ENCODE measurements at places on chromosomes 1 and 21. TPM values are rescaled to one million over a fixed set of nuclear protein-coding genes. Genes with fewer than 3 reads are reported as not detected.

GRCh38 chr1:6692956-6693355, 8.7 kb downstream of the DNAJC11 start:
- no peak for DNase-seq

- no peak for DNase-seq
Observed at GRCh38 chr21:42599486-42599885, 53.9 kb upstream of the PDE9A start.

GRCh38 chr1:1907098-1907736, 7.8 kb upstream of the CALML6 start:
- no peak for DNase-seq

DNA sequence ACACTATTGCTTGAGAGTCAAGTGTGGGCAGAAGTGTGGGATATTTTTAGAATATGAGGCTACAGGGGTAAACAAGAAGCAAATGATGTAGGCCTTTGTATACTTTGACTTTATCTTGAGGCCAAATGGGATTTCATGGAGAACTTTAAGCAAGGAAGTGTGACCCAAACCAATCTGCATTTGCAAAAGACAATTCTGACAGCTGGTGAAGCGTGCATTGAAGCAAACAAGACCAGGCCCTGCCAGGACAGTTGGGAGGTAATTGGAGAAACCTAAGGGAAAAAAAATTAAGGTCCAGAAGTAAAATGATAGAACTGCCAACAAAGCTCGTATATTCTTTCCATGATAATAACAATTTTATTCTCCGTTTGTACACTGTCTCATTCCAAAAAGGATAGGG, 168.3 kb downstream of the TM2D1 start:
- DNase-seq, result no peak

DNA sequence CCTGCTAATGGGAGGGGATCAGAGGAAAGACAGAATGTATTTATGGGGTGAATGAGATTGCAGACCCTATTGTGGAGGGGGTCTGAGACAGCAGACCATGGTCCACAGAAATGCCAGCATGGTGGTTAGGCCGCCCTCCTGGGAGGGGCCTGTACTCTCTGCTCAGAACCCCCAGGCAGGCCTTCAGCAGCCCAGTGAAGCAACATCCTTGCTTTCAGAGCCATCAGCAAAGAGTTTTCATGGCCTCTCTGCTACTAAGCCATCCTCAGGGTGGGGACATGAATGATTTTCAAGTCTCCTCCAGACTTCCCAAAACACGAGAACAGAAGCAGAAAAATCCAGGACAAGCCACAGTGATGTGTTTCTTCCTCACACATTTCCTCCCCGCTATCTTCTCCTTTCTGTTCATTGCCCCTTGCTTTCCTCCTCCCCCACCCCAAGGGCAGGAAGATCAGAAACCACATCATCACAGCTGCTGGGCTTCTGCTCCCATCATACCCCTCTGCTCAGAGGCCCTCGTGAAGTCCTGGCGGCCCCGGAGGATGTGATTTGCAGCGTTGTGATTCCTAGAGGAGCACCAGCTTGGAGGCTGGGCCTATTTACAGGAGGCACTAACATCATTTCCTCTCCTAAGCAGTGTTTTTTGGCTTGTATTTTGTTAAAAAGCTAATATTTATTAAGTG, 48.0 kb downstream of the ABCA4 start:
- DNase-seq, result no peak

GRCh38 chr1:212816567-212817278, 25.0 kb downstream of the TATDN3 start:
- no peak for DNase-seq

- no peak for DNase-seq
Observed at GRCh38 chr1:175498002-175498401, 245.4 kb downstream of the TNR start.

- DNase-seq, result no peak
Observed at GRCh38 chr1:90717356-90717664, 208 bp upstream of the BARHL2 start.

DNA sequence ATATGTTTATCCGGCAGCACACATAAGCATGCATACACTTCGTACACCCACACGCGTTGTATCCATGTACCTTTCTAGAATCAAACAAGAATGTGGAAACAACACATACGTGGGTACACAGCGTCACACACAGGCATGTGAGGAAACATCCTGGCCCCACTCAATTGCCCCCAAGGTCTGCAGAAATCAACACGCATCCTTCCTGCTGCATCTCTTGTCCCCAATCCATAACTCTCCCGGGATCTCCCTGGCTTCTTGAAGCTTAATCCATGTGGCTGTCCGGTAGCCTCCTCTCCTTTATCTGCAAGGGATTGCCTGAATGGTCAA, 5.5 kb upstream of the TBX15 start:
- DNase-seq, result no peak

DNA sequence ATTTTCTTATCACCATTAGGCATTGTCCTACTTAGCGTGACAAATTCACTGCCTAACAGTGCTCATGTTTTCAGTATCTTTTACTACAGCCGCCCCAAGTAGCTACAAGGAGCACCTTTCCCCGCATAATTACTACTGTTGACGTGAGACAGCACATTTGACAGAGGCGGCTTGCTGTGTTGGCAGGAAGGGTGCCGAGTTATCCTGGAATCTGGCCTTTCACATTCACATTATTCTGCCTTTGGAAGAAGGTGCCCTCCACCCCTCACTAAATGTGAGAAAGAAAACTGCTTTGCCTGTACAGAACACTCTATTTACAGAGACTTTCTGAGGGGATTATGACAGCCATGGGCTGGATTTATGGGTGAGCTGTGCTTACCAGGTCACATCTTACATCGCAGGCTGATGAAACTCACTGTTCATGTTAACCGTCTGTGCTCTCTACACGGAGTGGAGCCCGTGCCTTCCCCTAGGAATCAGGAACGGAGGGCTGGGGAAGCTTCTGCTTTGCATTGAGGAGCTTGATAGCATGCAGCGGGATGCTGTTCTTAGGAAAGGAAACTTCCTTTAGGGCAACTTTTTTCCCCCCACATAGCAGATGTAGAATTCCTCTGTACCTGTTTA, 148.0 kb upstream of the ZRANB2 start:
- DNase-seq, result no peak

DNA sequence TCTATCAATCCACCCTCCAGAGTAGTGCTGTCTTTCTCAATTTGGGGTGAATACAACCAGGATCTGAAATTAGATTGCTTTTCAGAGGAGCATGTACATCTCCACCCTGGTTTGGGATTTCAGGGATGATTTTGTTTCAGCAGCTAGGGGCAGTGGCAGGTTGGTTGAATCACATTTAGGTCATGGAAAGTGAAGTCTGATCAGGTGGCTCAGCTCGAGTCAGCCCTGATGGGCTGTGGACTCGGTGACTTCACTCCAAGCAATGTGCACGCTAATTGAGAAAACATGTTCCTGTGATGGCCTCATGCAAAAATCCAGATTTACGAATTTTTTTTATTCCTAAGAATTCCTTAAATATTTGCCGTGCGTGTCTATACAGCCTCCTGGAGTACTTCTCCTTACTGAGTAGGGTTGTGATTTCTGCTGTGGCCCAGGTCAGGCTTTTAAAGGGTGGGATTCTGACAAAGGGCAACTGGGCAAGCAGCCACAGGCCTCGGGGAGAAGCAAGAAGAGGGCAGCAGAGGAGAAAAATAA, 7.5 kb downstream of the NGF start:
- DNase-seq, result no peak

GRCh38 chr1:24771574-24771973, 26.3 kb downstream of the CLIC4 start:
- DNase-seq, result no peak

DNA sequence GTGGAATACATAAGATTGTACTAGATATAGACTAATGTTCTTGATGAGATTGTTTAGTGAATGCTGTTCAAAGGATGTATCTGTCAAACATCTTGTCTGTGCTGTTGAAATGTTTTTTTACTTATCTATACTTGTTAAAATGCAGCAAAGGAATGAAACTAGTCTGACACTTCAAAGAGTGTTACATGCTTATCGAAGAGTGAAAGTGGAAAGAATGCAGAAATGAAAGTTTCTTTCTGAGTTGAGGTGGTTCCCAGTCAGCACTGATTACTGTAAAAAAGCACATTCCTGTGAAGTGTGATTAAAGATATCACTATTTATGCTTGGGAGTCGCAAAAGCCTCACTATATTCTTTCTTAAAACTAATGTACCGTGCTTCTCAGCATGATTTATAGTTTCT, 1225.2 kb downstream of the NCAM2 start:
- no peak for DNase-seq

GRCh38 chr1:54127594-54128300, 25.1 kb downstream of the CDCP2 start:
- DNase-seq, result no peak

DNA sequence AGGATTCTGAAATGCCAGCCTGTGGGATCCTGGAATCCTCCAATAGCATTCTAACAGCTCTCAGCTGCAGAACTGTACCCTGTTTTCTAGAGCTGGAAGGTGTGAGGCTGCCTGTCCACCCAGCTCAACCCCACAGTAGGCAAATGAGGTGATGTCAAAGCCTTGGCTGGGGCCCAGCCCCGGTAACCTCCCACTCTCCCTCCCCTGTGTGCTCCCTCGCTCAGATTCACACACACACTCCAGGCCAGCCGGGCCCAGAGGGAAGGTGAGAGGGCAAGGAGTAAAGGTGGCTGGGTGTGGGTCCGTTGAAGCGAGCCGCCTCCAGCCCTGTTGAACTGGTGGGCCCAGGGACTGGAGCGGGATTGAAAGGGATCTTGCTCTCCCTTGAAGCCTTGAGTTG, at the start of gene BSND:
TSS of gene BSND (plus strand) at position 257 of the 400 bp plus-strand sequence. CDS start 254 bp downstream, outside the sequence.
- no peak for DNase-seq

- no peak for DNase-seq
Observed at GRCh38 chr1:118321840-118322239, 136.8 kb upstream of the SPAG17 start.

GRCh38 chr1:92817986-92818764, 13.7 kb upstream of the RPL5 start:
- no peak for DNase-seq

DNA sequence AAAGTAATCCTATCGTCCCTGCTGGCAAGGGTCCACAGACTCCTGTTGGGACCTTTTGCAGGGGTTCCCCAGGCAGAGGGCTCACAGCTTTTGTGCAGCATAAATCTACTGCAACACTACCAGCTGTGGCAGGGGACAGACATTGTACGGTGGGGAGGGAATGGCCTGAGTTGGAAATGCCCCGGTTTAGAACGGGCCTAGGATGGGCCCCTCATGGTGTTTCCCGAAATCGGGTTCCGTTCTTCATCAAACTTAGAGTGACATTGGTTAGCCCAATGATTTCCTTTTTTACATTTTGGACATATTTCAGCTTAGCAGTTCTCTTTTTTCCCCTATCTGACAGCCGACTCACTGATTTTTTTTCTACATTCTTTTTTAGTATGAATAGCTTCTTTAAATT, 26.5 kb upstream of the SAMD11 start:
- DNase-seq, result no peak

- DNase-seq, result no peak
Observed at GRCh38 chr21:33266789-33267135, 595 bp downstream of the IL10RB start.

GRCh38 chr1:211257826-211258225, 1.3 kb upstream of the RCOR3 start:
- no peak for DNase-seq

DNA sequence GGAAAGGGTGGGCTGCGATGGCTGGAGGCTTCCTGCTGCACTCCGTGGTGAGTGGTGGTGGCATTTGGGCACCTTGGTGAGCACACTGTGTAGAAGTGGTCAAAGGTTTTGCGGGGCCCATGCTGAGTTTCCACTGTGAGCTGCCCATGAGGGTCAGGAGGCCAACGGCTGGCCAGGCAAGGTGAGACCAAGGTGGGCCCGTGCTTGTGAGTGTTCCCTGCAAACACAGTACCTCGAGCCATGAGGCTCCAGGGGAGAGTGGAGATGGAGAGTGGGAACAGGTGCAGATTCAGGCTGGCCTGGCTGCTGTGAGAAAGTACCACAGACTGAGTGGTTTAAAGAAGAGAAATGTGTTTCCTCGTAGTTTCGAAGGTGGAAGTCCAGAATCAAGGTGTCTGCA, 40.8 kb downstream of the AJAP1 start:
- no peak for DNase-seq

Gene PCSK9
- not detected for total RNA-seq

Gene DISP3
- total RNA-seq, result not detected

Gene OR2T11
- not detected for total RNA-seq

Gene OXCT2
- total RNA-seq, result not detected

Gene NTRK1
- 0.13 TPM for total RNA-seq

Gene BRINP2
- total RNA-seq, result not detected

Gene SERINC2
- total RNA-seq, result 53.4 TPM

Gene ZNF593OS
- total RNA-seq, result not detected

Gene ACTL8
- not detected for total RNA-seq

Gene HES3
- not detected for total RNA-seq
